Glutamatergic neuron (in vitro differentiated cells): ENCODE measurements at places on chromosomes 12 and 14. TPM values are rescaled to one million over a fixed set of nuclear protein-coding genes. Genes with fewer than 3 reads are reported as not detected.
A peak's percentile ranks its signal among the peaks of the same experiment; 100 is the strongest.

Gene TAS2R43
- total RNA-seq = 1.5 TPM

Gene LRRC43
- 4.3 TPM for total RNA-seq

Gene A2M
- total RNA-seq = 346 TPM

Gene RARG
- 0.27 TPM for total RNA-seq

Gene VSIG10
- total RNA-seq = 13.3 TPM

Gene LMBR1L
- total RNA-seq = 371 TPM

Gene CLEC9A
- not detected for total RNA-seq

Gene FGF6
- total RNA-seq = not detected

Gene KRT72
- not detected for total RNA-seq

Gene HCAR1
- total RNA-seq = not detected

Gene SYNDIG1L
- 1.5 TPM for total RNA-seq

Gene TEX22
- total RNA-seq = 2.7 TPM

DNA sequence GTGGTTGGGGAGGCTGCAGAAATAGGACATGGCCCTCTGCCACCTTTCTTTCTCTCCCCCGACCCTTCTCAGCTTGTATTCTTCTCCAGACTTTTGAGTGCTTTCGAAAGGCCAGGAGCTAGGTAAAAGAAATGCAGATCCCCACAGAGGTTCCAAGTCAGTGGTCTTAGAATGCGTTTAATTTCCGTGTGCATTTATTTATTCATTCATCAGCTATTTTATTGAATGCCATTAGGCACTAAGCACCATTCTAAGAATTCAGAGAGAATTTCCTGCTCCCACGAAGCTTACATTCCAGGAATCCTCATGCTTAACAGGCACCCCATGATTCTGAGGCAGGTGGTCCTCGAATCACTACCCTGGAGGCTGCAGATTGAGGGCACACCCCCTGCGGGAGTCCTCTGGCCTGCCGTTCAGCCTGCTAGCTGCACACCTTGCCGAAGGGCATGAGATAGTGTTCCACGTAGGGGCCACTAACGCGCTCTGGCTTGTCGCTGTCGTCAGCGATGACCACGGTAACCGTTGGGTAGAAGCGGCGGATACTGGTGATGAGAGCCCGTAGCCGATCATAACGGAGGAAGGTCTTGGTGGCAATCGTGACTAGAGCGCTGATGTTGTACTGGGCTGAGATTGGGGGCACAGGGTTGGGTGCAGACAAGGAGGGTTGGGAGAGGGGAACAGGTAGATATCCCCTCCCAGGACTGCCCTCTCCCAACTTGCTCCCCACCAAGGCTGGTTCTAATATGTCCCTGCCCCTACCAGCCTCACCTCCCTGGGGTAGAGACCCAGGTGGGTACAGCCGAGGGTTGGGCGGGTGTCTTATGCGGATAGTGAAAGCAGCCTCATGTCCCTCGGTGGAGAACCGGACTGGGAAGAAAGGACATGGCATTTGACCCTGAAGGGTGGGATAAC lies 4.5 kb downstream of the B4GALNT1 start:
- DNase-seq = no peak

DNA sequence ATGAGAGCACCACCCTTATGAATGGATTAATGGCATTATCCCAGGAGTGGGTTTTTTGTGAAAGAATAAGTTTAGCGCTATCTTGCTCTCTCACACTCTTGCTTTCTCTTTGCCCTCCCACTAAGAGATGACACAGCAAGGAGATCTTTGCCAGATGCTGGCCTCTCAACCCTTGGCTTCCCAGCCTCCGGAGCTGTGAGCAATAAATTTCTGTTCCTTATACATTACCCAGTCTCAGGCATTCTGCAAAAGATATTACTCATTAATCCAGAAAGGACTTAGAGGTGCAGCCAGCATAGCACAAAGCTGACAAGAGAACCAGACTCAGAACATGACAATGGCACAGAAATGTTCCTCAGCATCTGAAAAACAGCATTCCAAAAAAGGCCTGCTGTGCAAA lies 190.6 kb downstream of the ITPR2 start:
- DNase-seq = no peak

DNA sequence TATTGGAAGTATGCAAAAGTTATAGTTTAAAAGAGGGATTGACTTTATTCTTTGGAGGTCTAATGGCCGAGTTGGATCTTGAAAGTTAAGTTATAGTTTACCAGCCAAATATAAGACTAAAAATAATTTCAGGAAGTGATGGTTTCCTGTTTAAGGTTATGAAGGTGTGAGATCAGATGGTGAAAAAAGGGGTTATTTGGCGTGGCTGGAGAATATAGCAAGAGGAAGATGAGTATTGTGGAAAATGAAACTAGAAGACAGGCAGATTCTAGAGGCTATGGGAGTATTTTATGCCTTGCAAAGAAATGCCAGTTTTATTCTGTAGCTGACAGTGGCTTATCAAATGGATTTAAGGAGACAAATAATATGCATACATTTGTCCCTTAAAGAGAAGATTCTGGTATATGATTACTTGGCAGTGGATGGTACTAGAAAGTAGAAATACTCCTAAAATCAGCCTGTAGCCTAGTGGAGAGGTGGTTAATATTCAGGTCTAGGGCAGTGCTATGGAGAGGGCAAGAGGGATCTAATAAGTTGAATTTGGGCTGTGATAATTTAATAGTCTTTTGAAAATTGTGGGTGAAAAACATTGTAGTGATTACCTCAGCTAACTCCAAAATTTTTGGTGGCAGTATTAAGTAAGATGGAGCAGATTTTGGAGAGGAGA lies 1091.8 kb upstream of the ATXN7L3B start:
- no peak for DNase-seq

DNA sequence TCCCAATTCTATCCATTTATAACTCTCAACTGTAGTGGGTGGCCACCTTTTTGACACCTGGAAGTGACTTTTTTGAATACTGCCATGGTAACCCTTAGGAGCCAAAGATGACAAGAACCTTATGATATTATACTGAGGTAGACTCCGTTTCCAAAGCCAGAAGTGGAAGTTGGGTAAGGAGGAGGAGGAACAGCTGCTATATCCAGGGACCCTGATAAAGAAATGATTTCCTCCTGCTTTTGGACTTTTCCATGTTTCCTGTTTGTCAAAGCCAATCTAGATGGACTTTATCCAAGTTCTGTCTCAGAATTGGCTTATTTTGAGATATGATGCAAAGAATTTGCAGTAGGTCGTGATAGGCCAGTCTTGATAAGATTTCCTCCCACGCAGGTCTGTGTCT lies 14.3 kb downstream of the TRIM9 start:
- DNase-seq = no peak

DNA sequence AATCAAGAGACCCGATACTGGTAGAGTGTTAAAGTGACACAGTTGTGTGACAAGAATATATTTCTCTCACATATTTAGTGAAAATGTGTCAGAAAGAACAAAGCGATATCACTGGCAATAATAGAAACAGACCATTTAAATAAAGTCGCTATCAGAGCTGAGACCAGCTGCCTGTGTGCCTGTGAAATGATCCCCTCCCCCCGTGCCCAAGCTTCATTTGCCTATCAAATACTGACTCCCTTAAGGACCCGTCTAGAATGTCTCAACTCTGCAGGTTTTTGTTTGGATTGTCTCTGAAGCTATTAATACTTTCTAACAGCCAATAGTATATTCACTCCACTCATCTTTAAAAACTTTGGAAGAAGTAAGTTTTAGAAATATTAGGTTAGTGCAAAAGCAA lies 98.9 kb downstream of the EGLN3 start:
- no peak for DNase-seq

GRCh38 chr14:100293497-100294212 lies 12.6 kb downstream of the SLC25A29 start:
- no peak for DNase-seq

- DNase-seq = peak; percentile 45
Measured at GRCh38 chr12:62192180-62192902, 67.9 kb upstream of the USP15 start.

DNA sequence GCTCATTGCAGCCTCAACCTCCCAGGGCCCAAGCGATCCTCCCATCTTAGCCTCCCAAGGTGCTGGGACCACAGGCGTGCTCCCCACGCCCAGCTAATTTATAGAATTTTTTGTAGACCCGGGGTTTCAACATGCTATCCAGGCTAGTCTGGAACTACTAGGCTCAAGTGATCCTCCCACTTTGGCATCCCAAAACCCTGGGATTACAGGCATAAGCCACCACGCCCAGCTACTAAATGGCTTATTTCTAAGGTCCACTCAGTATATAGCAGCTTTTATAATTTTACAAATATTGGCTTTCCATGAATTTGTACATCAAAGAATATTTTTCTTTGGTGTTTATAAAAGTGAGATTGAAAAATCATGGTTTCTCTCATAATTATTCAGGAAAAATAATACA lies 167.8 kb downstream of the TTC7B start:
- no peak for DNase-seq

DNA sequence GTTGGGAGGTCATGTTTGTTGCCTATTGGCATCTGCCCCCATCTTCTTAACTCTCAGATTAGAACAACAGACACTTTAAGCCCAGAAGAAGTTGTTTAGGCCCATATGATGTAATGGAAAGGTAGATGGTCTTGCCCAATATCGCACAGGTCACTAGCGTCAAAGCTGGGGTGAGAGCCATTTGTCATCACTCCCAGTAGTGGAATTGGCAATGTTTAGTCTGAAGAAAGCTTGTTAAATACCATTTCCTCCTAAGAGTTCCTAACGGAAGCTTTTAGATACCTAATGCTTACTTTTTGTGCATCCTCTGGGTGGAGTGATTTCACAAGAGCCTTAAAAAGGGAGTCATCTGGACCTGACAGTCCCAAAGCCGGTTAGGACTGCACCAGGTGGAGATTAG lies 125.4 kb downstream of the DACT1 start:
- no peak for DNase-seq
